Fibroblast of skin of back (primary cell): ENCODE measurements at places on chromosomes 6 and 20.

DNA sequence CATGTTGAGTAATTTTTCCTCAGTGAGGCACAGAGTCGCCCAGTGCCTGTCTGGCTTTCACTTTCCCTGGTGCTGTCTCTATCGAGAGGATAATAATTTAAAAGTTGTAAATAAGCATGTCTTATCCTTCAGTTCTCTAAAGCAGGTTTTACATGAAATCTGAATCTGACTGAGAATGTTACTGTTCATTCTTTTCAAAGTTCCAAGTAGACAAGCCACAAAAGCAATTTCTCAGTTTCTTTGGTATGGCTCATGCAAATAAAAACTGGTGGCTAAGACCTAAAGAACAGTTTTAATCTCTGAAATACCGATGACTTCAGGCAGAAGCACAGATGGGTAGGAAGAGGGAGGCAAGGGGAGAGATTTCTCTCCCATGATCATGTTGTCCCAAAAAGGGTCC is 87.6 kb upstream of the GCM1 start:
- DNase-seq, result no peak

- DNase-seq, result peak; percentile 46
Observed at GRCh38 chr6:34334796-34335416, 57.6 kb downstream of the NUDT3 start.

DNA sequence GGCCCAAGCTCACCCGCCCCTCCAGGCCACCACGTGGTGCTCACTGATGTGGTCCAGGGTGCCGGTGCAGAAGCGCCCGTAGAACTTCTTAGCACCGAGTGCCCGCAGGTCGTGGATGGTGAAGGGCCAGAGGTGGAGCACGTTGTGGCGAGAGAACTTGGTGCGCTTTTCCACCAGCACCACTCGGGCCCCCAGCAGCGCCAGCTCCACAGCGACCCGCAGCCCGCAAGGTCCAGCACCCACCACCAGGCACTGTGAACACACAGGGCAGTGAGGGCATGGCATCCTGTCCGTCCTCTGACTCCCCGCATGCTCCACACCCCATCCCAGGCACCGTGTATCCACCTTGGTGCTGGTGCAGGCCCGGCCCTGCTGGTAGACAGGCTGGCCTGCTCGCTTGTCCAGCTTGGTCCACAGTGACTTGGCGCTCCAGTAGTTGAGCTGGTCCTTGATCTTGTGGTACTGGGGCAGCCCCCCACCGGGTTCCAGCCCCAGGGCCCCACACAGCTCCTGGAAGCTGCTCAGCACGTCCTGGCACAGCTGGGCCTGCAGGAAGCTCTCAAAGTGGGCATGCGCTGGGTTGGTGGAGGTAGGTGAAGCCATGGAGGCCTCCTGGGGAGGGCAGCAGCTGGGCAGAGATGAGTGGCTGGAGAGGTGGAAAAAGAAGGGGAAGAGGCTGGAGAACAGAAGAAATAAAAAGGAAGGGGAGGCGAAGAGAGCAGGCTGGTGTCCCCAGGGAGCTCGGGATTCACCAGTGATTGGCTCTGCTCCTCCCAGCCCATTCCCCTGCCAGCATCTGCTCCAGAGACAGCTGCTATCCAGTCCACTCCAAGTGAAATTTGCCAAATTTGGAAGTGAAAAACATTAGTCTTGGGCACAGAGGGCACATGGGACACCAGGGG is 1.7 kb downstream of the MICAL1 start:
- peak; percentile 88 for DNase-seq

DNA sequence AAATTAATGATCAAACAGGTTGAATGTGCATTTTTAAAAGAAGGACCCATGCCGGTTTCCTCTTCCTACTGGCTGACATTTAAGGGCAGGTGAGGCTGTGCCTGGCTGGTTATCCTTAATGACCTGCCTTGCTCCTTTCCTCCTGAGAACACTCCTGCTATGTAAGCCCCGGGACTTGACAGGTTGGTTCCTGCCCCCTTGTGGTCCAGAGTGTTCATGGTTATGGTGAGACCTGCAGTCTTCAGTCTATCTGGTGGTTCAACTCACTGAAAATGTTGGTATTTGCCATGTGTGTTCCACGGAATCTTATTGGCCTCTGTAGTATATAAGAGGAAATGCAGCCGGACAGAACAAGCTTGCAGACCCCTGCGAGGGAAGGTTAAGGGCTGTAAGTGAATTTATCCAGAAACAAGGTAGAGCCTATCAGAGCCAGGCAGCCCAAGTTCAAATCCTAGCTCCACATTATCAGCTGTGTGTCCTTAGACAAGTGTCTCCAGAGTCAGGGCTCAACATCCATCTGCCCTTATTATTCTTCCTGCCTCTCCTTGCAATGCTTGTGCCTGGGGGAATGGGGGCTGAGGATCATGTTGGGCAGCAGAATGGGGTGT is 5.2 kb upstream of the BPIFA3 start:
- peak; percentile 16 for DNase-seq

GRCh38 chr20:3927486-3928291 is 38.5 kb downstream of the PANK2 start:
- no peak for DNase-seq

DNA sequence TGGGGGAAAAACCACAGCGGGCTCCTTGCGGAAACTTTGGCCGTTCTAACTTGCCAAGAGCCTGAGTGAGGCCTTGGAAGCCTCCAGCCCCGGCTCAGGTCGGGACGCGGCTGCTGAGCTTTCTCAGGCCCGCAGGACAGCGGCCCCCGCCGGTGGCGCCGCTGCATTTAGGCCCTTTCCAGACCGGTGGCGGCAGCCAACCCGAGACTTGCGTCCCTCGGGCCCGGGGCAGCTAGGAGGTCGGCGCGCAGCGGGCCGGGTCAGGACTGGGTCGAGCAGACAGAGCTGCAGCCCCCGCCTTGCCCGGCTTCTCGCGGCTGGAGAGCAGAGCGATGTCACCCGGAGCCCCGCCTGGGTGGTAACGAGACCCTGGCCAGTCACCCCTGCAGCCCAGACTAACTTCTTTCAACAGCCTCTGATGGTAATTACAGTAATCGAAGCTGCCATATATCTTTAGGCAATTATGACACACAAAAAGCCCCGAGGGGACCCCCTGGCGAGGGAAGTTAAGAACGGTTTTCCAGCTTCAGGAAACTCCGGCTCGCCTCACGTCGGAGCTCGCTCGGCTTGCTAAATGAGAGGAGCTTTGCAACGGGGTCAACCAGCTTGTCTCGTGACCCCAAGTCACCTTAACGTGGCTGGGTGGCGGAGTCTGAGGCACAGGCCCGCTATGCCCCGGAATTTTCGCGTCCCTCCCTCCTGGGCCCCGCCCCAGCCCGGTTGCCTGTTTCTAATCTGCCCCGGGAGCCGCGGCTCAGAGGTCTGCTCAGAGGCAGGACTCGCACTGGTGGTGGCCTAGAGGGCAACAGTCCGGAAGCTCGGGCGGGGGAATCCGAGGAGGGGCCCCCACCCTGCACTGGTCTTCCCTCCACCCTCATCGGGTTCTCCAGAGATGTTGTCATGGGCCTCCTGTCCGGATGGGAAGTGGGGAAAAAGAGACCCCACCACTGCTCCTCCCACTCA is 3.0 kb downstream of the NR2E1 start:
- DNase-seq, result peak; percentile 17

- no peak for DNase-seq
Observed at GRCh38 chr20:58829531-58829941, 21.2 kb downstream of the GNAS-AS1 start.

DNA sequence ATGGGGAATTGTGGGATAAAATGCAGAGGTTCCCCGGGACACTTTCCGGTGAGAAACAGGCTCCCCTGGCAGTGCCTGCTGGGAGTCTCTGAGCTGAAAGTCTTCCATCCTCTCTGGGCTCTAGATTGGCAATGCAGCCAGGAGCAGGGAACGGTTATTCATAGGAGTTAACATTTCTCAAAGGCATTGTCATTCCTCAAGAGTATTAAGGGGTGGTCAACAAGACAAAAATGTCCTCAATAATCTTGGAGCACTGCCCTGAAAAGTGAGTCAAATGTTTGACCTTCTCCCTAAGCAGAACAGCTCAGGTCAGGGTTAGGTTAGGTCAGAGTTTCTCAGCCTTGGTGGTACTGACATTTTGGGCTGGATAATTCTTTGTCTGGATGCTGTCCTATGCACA is 13.2 kb downstream of the BPIFB1 start:
- peak; percentile 44 for DNase-seq

DNA sequence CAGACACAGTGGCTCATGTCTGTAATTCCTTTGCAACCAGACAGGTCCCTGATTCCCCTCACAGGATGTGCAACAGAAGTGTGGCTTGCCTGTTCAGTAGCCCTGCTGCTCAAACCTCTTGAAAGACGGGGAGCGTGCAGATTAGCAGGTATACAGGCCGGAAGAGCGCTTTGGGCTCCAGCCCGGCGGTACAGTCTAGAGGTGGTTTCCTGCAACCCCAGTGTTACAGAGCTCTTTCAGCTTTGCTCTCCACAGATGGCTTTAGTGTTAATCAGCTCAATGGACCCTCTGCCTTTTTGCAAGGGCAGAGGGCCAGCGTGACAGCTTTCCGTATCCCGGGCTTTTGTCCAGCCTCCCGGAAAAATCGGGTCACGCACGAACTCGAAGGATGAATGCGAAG is 67.2 kb upstream of the TNFRSF21 start:
- no peak for DNase-seq

DNA sequence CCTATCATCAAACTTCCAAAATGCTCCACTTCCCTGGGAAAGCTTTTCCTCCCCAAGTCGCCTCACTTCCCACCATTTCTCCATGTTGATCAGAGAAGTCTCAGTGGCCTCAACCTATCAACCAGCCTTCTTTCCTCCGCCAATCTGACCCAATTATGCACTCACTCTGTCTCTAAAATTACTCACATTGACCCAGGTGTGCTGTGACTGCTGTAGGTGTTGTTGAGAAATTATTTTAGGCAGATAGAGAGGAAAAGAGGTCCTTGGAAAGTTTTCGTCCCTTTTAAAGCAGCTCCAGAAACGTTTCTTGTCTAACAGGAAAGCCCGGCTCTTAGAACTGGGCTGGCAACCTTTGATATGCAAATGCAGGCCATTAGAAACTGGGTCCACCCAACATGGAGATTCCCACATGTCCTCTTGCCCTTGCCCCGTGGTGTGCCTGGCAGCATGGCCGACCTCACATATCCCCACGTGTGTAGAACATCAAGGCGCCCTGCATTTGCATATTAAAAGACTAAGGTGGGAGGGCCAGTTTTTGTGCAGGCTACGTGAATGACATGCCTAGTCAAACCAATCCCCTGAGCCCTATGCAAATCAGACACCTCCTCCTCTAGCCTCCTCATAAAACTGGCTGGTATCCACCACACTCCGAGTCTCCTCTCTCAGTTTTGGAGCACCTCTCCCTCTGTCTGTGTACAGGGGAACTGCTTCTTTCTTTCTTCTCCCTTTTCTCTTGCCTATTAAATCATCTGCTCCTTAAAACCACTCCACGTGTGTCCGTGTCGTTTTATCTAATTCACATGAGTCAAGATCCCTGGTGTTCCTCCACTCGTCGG is 12.9 kb downstream of the IPCEF1 start:
- peak; percentile 22 for DNase-seq

GRCh38 chr6:66103954-66104353 is 396.9 kb upstream of the EYS start:
- no peak for DNase-seq
